ENCODE measurements at places on chromosomes 7 and 10. TPM values are rescaled to one million over a fixed set of nuclear protein-coding genes. Genes with fewer than 3 reads are reported as not detected.

Gene GBX1
- not detected for total RNA-seq

Gene AASS
- total RNA-seq: 54.3 TPM

Gene CALHM3
- not detected for total RNA-seq

Gene TNS3
- total RNA-seq: 230 TPM

Gene PCDH15
- 0.09 TPM for total RNA-seq

Gene CYP26C1
- 0.85 TPM for total RNA-seq

Gene PPP1R17
- total RNA-seq: not detected

Gene OR2A42
- 0.27 TPM for total RNA-seq

Gene DBF4
- total RNA-seq: 9.2 TPM

- peak; percentile 79 for DNase-seq
Measured at GRCh38 chr7:47571331-47572093, 10.4 kb downstream of the TNS3 start.

- DNase-seq: no peak
Measured at GRCh38 chr10:92901819-92902251, 53.5 kb downstream of the EXOC6 start.

DNA sequence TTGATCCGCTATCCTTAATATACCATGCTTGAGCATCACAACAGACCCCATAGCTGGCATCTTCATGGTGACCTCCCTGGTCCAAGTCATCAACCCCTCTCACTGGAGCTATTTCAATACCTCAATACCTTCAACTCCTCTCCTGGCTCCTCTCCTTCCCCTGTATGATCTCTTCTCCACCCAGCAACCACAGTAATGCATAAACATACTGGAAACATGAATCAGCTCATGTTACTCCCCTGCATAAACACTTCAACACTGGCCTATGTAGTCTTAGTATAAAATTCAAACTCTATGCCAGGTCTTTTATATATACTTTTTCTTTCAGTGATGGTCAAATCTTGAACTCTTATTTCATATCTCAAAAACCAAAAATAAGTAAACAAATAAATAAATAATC lies 31.8 kb upstream of the TMEM273 start:
- no peak for DNase-seq

DNA sequence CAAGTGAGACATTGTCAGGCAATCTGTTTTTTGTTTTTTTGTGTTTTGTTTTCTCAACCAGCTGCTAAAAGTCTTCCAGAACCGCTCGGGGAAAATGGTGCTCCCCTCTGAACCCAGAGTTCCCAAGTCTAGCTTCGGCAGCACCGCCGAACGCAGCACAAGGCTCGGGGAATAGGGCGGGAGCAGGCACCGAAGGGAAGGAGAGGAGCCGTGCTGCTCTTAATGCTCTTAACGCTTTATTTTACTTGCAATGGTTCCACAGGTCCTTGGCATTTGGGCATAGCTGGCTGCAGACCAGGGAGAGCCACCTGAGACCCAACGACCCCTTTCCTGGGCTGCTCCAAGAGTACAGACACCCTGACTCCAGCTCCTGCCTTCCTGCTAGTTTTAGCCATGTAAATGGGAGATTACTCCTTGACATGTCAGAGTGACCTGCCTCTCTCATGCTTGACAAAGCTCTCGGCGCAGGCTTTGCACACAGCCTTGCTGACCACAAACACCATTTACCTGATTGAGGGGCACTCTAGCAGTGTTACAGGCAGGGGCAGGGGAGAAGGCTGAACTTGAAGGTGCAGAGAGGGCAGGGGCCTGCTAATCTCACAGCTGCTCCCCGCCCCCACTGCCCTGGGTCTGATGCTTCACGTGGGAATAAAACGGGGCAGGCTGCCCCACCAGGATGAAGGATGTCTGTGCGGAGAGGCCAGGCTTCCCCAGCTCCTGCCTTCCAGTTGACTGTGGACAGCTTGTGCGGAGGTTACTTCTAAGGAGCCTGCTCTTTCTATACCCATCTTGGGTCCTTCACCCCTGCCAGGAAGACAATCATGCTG lies 58.6 kb upstream of the EFCAB10 start:
- DNase-seq: no peak

DNA sequence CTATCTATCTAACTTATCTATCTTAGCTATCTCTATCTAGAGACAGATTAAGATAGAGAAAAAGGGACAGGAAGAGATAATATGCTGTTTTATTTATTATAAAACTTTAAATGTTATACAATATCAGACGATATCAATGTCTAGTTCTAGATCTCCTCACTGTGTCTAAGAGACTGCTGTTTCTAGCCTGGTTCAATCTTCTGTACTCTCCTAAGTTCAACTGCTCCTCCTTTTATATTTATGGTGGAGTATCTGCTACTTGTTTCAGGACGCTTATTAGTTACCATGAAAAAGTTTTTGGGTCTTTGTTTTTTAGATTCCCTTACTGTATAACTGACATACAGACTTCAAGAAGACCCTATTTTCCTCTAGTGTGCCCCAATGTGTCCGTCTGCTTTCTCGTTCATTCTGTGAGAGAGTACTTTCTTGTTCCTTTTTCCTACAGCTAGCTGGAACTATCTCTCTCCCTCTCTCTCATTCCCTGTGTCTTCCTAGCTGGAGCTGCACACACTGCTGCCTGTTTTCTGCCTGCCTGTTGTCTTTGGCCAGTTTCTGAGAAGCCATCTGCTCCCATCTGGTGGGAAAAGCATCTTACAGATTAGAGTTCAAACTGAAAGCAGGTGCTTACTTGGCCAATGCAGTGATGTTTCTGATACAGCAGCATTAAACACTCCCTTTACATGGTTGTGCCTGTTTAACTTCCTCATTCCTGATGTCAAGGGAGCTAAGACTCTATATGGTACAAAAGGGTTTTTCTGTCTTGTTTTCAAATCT lies 49.4 kb upstream of the ARL4A start:
- DNase-seq: no peak

DNA sequence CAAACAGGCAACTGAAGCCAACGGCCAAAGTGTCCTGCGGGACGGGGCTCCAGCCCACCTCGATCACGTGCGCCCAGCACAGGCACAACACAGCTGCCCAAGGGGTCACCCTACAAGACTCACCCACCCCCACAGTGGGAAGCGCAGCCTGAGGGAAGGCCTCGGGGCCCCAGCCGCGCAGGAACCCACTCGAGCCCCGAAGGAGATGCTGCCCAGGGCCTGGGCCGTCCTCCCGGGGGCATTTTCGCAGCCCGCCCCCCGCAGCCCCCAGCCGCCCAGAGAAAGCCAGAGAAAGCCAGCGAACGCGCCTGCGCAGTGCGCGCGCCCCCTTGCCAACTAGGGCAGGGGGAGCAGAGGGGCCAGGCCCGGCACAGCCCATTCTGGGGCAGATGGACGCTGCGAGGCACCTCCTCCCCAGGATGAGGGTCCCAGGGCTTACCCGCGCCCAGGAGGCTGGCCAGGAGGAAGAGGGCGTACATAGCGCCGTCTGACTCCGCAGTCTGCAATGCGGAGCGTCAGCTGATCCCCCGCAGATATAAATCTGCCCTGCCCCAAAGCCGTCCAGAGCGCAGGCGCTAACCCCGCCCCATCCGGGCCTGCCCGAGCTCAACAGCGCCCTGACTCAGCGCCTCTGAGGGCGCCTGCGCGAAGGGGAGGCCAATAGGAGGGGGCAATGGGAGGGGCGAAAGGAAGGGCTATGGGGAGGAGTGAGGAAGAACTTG lies at the start of gene PSAP:
Gene PSAP (minus strand): TSS at position 509 of the 722 bp plus-strand sequence. CDS start 30 bp downstream, at position 479.
- peak; percentile 99 for DNase-seq

DNA sequence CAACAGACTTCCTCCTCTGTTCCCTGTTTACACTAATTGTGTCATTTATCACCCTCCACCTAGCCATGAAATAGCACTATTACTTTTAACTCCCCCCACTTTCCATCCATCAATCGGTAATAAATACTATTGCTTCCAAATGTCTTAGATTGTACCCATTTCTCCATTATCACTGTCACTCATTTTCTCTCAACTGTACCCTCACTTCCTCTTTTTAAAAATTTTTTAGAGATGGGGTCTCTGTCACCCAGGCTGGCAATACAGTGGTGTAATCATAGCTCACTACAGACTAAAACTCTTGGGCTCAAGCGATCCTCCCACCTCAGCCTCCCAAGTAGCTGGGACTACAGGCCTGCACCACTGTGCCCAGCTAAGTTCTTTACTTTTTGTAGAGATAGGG lies 123.5 kb upstream of the EGR2 start:
- DNase-seq: no peak

Data from sciatic nerve (tissue), 2 donors.